ENCODE measurements at places on chromosomes 2 and 18.

DNA sequence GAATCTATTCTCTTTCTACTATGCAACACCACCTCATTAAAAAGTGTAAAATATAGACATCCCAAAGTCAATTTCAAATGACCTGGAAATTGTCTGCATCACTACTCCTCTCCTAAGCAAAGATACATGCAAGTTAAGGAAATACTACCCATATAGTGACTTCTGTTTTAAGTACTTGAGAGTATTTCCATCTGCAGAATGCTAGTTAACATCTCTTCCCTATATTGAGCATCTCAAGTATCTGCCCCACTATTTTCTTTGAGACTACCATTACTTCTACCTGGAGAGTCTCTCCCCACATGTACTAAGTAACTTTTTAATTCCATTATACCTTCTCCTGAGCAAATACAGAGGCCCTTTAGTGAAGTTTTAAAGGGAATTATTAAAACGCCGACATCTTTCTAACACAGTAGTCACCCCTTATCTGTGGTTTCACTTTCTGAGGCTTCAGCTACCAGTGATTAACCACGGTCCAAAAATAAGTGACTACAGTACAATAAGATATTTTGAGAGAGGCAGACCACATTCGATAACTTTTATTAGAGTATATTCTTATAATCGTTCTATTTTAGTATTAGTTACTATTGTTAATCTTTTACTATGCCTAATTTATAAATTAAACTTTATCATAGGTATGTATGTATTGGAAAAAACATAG, 21.8 kb downstream of the CWC22 start:
- DNase-seq, result no peak

DNA sequence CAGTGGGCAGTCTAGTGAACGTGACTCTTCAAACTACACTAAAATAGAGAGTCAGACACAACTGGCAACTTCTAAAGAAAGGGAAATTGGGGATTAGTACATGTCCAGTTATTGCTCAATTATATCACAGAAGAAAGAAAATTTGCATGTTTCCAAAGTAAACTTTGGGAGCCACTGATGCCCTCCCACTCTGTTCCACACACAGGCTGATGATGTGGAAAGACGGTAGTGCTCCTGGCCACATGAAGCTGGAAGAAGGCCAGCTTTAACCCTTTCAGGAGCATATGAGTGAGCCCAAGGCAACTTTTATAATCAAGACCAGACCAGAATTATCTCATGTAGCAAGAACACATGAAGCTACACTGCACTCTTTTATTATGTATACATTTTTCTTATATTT, 141.0 kb downstream of the NR4A2 start:
- no peak for DNase-seq

DNA sequence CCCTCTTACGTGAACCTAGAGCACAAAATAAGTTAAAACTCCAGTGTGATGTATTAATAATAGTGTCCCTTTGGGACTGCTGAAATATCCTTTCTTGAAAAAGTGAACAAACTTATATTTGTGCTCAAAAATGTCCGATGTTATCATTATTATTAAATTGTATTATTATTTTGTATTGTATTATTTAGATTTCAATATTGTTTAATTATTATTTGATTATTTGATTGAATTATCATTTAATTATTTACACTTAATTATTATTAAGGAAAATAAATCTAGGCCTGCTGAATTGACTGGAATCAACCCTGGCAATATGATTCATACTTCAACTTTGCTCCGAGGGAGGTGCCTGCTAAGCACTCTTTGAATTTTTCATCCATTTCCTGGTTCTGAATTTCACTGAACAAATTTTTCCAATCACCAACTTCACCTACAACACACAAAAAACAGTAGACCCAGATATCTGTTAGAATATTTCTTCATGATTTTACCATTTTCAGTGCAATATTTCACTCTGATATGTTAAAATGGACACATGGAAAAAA, 10.9 kb upstream of the EIF2AK2 start:
- DNase-seq, result no peak

DNA sequence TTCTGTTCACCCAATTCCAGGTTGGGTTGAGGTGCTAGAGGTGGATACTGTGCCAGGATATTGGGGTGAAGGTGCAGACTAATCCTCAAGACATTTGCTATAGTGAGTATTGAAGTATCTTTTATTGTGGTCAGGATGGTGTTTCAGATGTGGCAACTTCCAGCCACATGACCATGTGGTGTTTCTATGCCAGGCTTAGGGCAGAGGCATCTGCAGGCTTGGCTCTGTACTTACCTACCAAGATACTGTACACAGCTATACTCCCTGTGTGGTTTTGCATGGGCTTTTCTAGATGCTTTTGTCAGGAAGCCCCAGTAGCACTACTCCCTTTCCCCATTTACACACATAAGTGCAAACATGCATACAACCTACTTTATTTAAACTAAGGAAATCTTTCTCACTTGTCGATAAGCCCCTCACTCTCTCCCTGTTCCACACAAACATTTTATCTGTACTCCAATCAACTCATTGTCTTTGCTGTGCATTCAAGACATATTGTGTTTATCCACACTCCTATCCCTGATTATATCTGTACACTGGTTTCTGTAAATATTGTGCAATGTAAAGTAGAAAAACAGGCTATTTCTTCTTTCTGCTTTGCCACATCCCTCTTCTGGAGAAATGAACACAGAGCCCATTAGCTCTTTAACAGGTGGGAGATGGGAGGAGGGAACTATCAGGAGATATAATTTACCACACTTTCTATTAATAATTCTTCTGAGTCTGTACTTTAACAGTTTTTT, 12.3 kb downstream of the ARL6IP6 start:
- no peak for DNase-seq

DNA sequence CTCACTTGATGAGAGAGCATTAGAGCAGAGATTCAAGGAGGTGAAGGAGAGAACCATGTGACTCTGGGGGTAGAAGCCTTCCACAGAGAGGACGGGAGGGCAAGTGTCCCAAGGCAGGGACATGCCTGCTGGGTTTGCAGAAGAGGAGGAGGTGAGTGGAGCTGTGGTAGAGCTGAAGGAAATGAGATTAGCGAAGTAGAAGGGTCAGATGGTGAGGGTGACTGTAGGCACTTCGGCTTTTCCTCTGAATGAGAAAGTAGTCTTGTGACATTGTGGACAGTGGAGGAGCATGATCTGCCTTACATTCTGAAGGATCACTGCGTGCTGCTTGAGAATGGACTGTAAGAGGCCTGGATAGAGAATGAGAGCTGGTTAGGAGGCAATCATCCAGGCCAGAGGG, 126.0 kb downstream of the NXPH2 start:
- DNase-seq, result no peak

- no peak for DNase-seq
Measured at GRCh38 chr2:215316336-215316735, 4.5 kb downstream of the ATIC start.

DNA sequence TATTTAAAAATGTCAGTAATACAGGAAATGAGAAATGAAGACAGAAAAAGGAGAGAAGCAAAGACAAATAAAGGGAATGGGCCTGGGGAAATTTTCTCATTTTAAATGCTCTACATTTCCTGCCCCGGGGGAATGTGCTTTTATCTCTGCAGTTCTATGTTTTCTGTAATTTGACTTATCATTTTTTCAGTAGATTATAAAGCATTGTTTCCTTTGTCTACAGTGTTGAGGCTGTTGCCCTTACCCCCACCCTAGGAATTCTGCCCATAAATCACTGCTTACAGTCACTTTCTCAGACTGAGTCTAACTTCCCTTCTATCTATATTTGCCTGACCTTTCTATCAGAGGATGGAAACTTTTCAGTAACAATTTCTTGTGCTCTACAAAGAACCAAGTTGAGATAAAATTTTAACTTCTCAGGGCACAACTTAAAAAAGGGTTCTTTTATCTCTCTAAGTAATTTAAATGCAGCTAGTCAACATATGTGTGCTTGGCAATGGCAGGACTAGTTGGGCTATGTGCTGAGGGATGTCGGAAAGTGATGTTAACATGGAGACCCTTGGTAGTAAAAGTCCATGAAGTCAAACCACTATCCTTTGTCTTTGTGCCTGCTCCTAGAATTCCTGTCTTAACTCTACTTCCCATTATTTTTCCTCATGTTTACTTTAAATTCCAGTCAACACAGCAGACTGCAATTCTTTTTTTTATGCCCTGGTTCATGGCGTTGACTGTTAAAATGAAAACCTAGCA, 146.5 kb upstream of the MMADHC start:
- no peak for DNase-seq

- peak; percentile 71 for DNase-seq
Measured at GRCh38 chr2:230170532-230170931, 49.3 kb downstream of the SP110 start.

DNA sequence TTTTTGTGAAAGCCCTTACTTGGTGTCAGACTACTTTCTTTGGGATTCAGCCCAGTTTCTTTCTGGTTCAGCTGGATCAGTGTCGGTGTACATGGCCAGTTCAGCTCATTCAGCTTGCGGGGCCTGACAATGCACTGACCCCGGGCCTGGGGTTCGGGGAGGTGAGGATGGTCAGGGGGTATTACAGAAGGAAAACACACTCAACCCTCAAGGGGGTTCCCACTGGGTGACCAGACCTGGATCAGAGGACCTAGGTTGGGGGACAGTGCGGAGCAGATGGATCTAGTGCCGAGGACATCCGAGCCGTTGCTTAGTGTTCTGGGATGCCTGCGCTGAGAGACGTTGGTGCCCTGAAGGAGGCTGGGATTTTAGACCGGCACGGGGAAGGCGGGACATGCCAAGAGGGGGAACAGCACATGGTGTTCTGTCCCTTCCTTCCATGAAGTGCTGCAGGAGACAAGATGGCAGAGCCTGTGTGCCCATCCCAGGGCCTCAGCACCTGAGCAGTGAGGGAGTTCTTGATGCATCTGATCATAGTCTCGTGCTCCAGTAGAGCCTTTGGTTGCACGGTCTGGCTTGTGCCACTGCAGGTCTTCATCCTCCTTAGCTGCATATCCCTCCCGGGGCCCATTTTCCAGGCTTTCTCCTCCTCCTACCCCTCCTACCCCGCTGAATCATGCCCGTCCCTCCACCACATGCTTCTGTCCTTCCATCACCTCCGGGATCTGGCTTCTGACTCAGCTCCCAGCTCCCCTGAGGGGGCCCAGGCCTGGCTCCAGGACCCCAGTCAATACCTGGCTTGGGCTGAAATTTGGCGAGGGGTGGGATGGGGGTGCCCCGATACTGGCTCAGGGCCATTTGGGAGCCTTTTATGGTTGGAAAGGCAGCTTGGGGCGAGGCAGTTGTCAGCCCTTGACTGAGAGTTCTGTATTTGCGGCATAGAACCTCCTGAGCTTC, 18.0 kb downstream of the SPEG start:
- DNase-seq, result no peak

GRCh38 chr2:234288974-234289455, 207.9 kb downstream of the ARL4C start:
- peak; percentile 63 for DNase-seq

DNA sequence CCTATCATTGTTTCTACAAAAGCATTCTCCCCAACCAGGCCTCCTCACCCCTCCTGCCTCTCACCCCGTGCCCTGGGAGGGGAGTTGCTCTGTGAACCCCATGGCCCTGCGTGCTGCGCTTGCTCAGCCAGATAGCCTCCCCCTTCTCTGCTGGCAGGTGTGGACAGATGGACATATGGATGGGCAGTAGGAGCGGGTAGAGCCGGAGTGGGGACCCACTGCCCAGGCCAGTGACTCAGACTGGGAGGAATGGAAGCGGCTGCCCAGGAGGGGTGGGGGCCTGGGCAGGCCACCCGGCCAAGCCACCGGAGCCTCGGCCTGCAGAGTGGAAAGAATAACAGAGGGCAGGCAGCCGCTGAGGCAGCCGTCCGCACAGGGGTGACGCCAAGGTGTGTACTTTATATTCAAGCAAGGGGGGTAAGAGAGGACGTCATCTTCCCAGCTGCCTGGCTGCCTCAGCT, 8.7 kb downstream of the CYP26B1 start:
- no peak for DNase-seq

GRCh38 chr2:12685145-12685544, 31.6 kb upstream of the TRIB2 start:
- no peak for DNase-seq

DNA sequence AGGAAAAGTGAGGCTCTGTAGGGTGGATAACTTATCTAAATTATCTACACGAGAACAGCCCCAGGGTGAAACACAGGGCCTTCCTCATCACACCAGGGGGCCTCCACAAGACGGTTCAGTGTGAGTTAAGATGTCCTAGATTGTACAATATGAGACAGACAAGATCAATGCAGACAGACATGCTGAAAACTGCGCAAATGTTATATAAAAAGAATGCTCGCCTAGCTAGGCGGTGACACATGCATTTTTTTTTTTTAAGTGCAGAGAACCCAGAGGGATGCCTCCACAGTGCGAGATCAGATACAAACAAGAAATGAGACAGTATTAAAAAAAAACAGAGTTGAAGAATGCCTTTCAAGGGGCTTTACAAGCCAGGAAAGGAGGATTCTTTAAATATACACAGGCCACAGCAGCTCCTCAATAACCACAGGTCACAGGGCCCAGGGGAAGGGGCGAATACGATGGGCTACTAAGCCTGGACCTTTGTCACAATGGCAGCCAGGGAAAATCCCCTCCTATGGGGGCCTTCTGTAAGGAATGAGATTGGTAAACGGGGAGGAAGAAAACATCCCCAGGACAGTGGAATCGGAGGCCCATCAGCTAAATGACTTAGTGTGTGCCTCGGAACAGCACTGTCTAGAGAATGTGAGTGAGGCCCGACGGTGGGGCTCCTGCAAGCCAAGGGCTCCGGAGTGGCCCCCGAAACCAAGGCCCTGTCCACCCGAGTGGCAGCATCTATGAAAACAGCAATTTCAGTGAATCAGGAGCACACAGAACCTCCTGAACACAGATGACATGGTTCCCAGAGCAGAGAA, 48.9 kb downstream of the ADCY3 start:
- no peak for DNase-seq

GRCh38 chr2:607709-608108, 69.5 kb downstream of the TMEM18 start:
- no peak for DNase-seq

DNA sequence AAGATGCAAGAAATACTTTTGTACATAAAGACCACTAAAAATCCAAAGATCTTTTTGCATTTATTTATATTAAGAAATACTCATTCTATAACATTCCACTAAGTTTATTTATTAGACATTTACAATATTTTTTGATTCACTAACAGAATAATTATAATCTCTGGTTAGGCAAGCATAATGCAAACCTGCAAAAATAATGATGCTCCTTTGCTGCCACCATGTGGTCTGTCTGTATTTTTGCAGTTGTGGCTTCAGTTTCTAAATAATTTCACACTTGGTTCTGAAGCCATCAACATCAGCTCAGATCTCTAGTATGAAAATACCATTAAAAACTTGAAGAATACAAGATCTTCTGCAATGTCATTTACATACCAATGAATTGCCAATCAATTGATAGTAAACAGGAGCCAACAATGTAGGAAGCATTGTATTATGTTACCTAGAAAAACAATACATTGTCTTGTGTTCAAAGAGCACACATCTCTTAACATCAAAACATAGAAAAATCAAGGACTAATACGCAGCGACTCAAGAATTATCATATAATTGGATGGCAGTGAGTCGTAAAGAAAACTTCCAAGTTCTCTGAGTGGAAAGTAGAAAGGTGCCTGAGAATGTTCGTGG, 28.8 kb upstream of the WDR75 start:
- peak; percentile 15 for DNase-seq

GRCh38 chr18:39199231-39199855, 1633.7 kb upstream of the CELF4 start:
- no peak for DNase-seq
